Stimulated activated CD4-positive, alpha-beta T cell treated with anti-CD3 and anti-CD28 coated beads, TNF-alpha, amount 100 ng/mL, for 48 hours (primary cell): ENCODE measurements at places on chromosomes 16 and 17.

GRCh38 chr17:41532947-41533570, 5.0 kb upstream of the KRT19 start:
- DNase-seq, result no peak

DNA sequence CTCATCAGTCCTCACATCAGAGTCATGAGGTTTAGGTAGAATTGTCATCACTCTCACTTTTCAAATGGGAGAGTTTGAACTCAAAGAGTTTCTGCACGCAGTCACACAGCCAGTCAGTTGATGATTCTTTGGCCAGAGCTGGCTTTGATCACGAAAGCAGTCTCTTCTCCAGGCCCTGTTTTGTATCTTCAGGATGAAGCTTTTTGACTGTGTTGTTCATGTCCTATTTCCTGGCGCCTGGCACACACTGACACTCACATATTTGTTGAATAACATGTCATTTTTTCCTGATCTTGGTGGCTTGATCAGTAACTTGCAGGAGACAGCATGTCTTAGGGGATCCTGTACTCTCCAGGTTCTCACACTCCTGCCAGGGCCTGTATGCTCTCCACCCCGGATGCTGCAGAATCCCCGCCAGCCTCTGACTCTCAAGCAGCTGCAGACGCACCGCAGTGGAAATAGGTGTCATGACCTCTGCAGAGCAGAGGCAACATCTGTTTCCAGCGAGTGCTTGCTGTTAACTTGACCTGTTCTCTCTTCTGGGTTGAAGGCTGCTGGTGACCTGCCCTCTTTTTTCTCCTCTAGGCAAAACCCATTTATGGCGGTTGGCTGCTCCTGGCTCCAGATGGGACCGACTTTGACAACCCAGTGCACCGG, 33.0 kb downstream of the MPRIP start:
- DNase-seq, result no peak

DNA sequence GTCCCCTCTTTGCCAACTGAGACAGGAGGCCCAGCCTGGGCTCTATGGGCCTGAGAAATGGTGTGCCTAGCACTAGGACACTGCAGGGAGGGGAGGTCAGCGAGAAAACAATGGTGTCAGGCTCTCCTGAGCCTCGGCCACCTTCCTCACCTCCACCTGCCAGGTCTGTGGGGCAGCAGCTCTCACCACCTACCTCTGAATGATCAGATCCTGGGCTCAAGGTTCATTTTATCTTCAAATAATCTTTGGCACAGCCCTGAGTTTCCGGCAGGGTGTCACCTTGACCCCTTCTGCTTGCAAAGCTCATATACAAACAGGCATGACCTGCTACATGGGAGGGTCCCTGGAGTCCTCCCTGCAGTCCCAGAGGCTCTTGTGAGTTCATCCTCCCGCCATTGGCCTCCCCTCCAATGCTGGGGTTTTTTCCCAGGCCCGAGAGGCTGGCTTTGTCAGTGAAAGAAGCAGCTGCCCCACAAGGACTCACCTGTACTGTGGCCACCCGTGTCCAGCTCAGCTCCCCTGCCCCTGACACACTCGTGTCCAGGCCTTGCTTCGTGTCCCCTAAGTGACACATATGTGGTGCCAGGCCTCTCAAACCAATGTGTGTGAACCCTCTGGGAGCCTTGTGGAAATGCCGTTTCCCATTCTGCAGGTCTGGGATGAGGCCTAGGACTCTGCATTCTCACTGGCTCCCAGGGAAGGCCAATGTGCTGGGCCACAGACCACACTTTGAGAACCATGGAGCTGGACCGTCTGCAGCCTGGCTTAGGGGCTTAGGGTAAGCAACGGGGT, 176.8 kb upstream of the CIBAR2 start:
- DNase-seq, result no peak

DNA sequence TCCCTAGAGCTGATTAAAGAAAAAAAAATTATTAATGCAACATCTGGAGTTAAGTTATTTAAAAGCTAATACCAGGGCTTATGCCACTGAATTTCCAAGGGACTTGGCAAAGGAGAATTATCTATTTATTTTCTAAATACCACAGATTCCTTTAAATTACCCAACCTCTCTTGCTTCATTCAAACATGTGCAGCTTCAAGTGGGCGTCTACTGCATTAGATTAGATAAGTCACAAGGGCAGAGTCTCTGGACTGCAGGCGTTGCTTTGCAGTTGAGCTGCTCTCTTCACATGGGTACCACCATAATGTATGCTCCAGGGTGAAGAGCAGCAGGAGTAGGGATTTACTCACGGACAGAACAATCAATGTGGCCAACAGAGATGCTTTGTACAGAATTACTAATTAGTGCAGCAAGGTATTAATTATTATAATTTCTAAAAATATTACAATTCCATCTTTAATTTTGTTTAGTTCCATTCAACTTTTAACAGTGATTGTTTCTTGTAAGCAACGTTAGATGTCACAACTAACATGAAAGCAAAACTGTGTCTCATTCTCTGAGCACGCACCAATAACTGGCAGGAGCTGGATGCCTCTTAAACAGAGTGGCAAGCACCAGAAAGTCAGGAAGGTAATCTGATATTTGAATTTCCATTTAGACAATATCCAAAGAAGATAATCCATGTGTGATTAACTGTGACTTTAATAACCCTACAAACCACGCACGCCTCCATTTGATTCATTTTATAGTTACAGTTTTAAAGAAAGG, 214.2 kb downstream of the STX8 start:
- DNase-seq, result no peak

DNA sequence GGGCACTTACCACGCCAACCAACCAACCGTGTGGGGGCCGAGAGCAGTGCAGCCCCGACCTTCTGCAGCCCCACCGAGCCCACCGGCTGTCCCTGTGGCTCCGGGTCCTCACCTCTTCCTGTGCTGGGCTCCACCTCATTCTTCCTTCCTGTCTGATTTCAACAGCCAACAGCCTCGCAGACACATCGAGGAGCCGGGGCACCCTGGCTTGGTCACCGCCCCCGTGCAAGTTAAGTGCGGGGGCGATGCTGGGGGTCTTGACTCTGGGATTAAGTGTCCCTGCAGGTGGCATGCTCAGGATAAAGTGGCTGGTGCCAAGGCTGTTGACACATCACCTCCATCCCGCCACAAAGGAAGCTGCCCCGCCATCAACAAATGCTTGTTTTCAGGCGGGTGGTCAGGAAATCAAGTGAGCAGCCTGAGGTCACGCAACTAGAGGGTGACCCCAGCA, at the start of gene NLRC3:
Gene NLRC3 (minus strand): TSS at position 102 of the 451 bp plus-strand sequence. CDS start 12,367 bp downstream, outside the sequence.
- no peak for DNase-seq

DNA sequence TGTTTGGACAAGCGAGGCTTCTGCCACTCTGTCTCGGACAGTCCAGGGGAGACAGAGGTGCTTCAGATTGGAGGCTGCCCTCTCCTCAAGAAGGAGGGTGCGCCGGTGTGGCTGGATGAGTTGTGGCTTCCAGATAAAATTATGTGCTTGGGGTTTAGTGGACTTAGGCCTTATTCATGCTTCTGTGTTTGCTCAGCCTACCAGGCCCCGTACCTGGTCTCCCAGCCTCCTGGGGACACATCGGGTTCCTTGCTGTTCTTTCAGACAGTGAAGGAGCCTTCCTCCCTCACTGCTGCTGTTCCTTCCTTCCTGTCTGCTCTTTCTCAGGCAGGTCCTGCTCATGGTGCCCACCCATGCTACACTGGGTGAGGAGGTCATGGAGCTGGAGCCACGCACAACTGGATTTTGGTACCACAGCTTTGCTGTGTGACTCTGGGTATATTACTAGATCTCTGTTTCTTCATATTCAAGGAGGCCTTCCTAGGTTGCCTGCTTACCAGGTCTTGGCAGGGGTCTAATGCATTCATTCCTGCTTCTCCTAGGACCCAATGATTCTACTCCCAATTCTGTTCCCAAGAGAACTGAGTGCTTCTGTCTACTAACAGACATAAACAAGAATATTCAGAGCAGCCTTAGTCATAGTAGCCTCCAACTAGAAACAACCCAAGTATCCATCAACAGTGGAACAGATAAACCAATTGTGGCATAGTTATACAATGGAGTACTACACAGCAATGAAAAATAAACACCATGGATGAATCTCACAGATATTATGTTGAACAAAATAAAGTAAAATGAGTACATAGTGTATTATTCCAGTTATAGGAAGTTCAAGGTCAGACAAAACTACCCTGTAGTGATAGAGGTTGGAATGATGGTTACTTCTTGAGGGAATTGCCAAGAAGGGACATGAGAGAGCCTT, 121.7 kb downstream of the CMIP start:
- no peak for DNase-seq

DNA sequence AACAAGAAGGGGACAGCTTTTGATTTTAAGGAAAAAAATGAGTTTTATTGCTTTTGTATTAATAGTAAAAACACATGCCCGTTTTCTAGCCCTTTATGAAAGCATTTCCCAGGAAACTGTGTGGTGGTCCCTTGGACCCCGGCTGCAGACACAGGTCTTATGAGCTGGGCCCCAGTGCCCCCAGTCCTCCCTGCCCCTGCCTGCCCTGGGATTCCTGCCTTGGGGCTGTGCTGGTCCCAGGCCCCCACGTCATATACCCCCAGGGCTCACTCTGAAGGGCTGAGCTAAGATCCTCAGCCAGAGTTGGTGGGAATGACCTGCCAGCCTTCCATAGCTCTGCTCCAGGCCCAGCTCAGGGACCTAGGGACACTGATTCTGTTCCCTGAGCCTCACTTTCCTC, 30.8 kb downstream of the GINS2 start:
- DNase-seq, result no peak

- DNase-seq, result no peak
Observed at GRCh38 chr16:67391424-67392300, 1.6 kb downstream of the TPPP3 start.

DNA sequence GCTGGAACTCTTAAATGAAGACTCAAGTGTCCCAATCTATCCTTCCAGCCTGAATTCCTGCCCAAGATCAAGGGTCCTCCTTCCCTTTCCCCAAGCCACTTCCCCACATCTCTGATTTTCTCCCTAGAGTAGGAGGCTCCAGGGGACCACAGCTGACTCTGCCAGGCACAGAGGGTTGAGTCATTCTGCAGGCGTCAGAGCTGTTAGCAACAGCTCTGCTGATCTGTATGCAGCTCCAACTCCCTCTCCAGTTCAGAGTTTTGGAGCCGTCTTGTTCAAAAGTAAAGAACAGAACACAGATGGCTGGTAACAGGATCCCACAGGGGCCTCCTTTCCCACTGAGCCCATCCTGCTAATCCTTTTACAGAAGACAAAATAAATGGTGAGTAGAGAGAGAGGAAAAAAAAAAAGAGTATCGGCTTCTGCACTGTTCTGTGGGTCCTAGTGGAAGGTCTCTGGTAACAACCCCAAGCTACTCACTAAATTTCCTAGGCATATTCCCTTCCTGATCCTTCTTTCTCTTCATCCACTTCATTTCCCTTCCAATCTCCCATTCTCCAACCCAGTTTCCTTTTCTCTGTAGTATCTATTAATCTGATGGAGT, 13.4 kb upstream of the TAOK1 start:
- DNase-seq, result no peak

DNA sequence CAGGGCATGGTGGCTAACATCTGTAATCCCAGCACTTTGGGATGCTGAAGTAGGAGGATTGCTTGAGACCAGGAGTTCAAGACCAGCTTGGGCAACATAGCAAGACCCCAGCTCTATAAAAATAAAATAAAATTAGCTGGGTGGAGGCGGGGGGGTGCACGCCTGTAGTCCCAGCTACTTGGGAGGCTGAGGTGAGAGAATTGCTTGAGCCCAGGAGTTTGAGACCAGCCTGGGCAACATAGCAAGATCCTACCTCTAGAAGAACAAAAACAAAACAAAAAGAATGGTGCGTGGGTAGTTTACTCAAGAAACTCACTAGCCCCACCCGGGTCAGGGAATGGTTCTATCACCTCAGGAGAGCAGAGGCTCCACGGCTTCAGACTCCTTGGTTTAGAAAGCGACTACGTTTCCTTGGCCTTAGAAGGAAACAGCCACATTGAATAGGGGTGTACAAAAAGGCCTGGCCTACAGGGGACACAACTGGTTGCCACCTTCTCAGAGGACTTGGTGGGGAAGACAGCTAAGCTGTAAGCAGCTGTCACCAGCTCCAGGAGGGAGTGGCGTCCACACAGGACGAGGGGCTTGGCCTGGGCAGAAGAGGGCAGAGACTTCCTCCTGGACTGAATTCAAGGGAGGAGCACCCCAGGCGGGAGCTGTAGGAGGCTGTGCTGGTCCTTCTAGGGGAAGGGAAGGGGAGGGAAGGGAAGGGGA, 716 bp downstream of the TK1 start:
- no peak for DNase-seq

DNA sequence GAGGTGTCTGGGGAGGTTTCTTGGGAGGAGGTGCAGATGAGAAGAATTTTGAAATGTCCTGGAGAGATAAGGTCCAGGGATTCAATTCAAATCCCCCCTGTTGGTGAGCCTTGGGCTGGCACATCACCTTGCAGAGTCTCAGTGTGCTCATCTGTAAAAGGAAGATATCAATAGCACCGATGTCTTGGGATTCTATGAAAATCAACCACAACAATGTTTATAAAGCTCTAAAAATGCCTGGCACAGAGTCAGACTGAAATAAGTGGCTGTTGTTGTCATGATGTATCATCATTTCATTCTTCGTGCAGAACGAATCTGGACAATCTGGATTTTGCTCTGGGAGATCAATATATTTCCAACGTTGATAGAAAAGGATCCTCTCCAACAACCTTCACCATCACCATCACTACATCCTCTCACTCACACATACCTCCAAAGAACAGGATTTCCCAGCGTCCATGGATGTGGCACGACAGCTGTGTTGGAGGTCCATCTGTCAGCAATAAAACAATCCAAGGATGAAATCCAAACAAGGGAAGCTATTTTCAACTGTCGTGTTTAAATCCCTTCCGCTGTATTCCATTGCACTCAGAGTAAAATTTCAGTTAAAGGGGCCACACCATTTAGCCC, 393.7 kb upstream of the DYNLRB2 start:
- DNase-seq, result no peak

DNA sequence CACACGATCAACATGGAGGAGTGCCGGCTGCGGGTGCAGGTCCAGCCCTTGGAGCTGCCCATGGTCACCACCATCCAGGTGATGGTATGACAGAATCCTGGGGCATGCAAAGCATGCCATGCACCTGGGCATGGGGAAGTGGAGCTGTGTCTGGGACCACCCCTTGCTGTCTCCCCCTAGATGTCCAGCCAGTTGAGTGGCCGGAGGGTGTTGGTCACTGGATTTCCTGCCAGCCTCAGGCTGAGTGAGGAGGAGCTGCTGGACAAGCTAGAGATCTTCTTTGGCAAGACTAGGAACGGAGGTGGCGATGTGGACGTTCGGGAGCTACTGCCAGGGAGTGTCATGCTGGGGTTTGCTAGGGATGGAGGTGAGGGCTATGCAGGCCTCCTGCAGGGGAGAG, 6.7 kb downstream of the IFI35 start:
- no peak for DNase-seq

GRCh38 chr17:82627405-82627804, 20.8 kb downstream of the WDR45B start:
- no peak for DNase-seq
